ENCODE measurements at places on chromosomes 7 and 10. TPM values are rescaled to one million over a fixed set of nuclear protein-coding genes. Genes with fewer than 3 reads are reported as not detected.

Gene COX15
- 35.8 TPM for total RNA-seq

Gene RAPGEF5
- 6.5 TPM for total RNA-seq

Gene GTF2IRD2
- total RNA-seq: 2.4 TPM

Gene CDNF
- 4.4 TPM for total RNA-seq

Gene SLC26A3
- total RNA-seq: not detected

Gene EPHB6
- total RNA-seq: not detected

Data from A375 (cell line).